ENCODE measurements at places on chromosomes 5 and 9.

DNA sequence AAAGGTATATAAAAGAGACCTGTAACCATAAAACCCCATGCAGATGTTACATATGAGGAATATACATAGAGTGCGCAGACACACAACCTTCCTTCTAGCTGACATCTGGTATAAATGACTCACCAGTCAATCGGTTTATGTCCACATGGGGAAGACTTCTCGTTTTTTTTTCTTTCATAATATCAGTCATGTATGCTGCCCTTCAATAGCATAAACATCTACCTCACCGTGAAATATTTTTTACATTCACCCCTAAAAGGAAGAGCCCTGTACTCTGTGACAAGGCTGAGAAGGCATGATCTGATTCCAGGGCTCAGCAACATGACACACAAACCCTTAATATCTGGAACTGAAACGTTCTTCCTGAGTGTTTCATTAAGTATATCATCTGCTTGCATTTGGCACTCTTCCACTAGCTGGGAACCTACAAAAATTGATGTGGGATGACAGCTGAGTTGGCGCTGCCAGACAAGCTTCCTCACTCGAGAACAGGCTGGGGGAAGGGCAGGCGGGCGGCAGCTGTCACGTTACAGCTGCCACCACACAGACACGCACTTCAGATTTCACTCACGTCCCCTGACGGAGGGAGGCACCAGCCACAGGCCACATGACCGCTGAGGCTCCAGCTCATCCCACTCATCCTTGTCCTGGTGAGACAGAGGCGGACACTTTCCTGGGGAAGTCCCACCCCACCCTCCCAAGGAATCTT is 74.2 kb downstream of the SHB start:
- no peak for DNase-seq

GRCh38 chr5:133704411-133704810 is 92.1 kb upstream of the FSTL4 start:
- DNase-seq: peak; percentile 27

- no peak for DNase-seq
These were observed 29.1 kb upstream of the DUSP1 start for GRCh38 chr5:172800088-172800551.

GRCh38 chr5:38666668-38667498 is 110.4 kb upstream of the LIFR start:
- no peak for DNase-seq

GRCh38 chr5:139670369-139671095 is 22.4 kb downstream of the CXXC5 start:
- DNase-seq: no peak

- DNase-seq: no peak
These were observed 1035.2 kb upstream of the ARRDC3 start for GRCh38 chr5:92418341-92418740.

DNA sequence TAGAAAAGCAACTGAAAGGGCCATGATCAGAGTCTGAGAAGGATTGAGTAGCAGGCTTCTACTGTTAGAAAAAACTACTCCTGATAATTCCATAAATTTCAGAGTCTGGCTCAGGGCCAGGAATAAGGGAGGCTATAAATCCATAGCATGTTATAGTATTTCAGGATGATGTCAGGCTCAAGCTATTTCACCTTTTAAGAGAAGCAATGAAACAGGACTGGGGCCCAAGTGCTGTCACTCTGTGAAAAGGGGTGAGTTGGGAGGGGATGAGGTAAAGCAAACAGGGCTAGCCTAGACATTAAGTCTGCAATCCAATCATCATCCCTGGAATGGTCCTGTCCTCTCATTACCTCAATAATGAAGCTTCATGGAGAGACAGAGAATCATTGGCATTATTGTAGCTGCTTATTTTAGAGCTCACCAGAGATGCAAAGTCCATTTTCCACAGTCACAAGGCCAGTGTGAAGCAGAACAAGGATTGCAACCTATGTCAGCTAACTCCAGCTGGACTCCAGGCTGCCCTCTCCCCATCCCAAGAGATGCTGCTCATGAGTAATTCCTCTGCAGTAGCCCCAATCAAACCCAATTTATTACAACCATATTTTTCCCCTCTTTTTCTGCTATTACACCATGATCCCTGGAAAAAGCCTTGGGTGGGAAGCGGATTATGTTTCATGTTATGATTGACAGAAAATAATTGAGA is 56.0 kb downstream of the PAPPA start:
- no peak for DNase-seq

- DNase-seq: no peak
These were observed 1046.2 kb downstream of the CDH12 start for GRCh38 chr5:21806943-21807342.

GRCh38 chr5:179228341-179229121 is 116.7 kb downstream of the ADAMTS2 start:
- peak; percentile 50 for DNase-seq

- peak; percentile 67 for DNase-seq
These were observed 21.5 kb downstream of the TPPP start for GRCh38 chr5:671459-672328.

DNA sequence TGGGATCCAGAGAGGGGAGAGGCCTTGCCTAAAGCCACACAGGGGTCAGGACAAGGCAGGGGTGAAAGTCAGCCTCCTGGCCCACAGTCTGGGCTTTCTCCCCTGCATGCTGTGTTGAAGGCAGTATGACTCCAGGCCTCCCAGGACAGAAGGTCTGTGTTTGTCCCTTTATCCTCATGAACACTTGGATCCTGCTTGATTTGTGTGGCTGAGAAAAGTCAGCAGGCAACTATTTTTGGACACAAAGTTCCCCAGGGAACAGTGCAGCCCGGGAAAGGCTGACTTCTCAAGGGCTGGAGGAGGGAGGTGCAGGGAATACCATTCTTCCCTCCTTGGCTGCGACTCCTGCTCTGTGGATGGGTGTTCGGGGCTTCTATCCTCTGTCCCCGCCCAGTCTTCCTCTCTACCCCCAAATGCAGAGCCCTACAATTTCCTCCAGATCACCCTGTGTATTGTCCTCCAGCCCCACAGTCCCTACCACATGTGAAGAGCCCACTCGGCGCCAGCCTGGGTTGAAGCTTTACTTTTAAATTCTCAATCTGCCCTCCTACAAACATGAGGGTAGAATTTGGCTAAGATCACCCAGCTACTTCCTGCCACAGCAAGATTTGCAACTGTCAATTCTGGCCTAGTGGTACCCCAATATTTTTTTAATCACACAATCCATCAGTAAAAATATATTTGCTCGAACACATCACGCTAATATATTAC is 4.1 kb downstream of the AKNA start:
- no peak for DNase-seq

- no peak for DNase-seq
These were observed 527.8 kb downstream of the AGTPBP1 start for GRCh38 chr9:85213650-85214607.

- no peak for DNase-seq
These were observed 129.9 kb downstream of the RXRA start for GRCh38 chr9:134455934-134456755.

DNA sequence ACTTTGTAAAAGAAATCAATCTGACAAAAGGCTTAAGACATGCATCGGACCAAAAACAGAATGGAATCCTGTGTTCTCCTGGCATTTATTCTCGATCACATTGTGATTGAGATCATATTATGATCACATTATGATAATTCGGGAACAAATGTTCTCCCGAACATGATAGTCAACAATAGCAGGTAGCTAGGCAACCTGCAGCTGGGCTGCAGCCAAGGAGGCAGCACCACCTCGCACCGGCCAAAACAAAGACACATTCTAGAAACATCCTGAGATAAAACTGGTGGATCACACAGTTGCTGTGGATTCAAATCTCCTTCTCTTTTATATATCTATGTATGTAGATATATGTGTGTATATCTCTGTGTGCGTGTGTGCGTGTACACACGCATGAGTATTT is 480.6 kb upstream of the CYLC2 start:
- no peak for DNase-seq

DNA sequence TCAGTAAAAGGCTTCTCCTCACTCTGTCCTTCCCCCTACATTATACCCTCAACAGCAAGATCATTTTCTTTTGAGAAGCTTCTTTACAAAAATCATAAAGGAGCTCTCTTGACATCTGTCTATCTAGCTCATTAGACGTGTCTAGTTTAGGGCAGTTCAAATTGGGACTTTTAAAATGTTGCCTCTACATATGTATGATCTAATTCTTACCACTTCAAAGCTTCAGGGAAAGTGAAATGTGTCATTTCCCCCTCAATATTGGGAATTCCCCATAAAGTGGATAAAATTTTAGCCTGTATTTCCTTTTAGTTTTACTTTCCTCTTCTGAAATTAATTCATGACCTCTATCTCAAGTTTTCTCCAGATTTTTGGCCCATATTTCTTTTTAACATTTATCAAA is 323.7 kb downstream of the ARRDC3 start:
- no peak for DNase-seq

DNA sequence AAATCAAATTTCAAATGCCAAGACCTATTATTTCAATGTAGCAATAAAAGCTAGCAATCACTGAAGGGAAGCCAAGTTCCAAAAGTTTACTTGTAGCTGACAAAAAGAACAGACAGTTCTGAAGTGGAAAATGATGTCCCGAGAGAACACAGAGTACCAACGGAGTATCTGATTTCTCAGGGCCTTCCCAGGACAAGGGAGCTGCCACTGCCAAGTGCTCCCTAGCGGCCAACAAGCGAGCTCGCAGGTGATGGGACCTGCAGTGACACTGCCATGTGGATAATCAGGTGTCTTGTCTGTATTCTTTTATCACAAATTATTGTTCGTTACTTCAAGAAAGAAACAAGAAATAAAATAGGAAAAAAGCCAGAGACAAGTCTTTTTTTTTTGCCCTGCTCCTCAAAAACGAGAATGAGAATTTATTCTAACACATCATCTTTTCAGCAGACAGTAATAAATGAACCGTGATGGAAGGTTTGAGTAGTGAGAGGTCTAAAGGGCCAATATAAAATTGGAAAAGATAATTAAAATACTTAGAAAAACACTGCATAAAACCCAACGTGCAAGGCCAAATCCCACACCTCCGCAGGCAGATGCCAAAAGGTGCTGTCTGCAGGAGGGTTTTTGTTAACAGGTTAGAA is 159.4 kb downstream of the MYO10 start:
- no peak for DNase-seq

DNA sequence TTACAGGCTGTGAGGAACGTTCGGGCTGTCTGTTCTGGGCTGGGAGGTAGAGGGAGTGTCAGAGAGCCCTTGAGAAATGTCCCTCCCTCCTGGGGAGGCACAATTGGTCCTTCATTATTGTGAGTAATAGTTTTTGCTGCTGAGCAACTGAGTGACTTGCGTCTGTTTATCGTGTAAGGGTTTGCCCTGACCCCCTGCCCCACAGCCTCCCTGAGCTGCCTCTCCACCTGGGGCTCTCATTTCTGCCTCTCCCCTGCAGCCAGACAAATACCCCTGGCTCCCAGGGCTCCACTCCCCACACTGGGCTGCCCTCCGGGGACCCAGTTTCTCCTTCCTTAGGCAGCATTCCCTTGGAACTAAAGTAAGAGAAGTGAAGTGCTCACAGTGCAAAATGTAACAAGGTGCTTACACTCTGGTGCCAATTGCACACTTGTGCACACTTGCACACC is 174.9 kb upstream of the MVB12B start:
- no peak for DNase-seq

GRCh38 chr5:14038341-14038959 is 94.0 kb upstream of the DNAH5 start:
- DNase-seq: no peak

DNA sequence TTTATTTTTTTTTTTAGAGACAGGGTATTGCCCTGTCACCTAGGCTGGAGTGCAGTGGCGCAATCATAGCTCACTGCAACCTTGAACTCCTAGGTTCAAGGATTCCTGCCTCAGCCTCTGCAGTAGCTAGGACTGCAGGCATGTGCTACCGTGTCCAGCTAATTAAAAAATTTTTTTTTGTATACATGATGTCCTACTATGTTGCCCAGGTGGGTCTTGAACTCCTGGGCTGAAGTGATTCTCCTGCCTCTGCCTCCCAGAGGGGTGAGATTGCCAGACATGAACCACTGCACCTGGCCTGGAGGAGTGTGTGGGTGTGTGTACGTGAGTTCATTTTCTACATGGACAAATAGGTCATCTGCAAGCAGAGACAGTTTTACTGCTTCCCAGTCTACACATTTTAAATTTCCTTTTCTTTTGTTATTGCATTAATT is 33.8 kb downstream of the JMY start:
- DNase-seq: no peak

DNA sequence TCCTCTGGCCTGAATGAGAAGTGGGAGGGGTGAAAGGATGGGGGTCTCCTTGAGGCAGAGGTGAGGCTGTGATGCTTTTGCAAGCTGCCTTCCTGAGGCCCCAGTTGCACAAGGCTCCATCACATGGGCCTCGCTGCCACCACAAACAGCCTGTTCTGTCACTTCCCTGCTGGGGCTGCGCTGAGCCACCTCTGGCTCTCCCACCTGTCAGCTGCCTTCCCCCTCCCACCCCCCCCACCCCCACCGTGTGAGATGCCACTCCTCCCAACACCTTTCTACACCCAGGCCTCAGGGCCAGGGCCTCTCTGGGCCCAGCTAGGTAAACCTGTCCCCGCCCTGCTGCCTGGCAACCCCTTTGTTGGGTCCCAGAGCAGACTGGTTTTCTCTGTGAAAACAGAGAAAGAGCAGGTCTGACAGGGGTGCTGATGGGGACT is 4.5 kb upstream of the PDLIM4 start:
- DNase-seq: no peak

DNA sequence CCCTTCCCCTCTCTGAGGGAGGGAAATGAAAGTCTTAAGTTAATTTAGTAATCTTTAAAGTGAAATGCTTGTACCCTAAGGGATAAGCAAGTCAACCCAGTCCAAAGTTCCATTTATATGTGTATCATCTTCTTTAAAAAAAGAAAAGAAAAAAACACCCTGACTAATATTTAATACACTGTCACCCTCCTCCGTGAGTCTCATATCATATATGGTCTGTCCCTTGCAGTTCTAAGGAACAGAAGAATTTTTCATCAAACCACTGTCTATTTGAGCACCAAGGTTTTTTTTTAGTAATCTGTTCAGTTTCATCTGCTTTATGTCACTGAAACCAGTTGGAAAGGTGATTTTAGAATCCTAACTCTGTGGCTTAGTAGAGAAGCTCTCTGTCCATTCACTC is 15.2 kb downstream of the TNIP1 start:
- no peak for DNase-seq

GRCh38 chr5:105146867-105147266 is 1584.3 kb upstream of the NUDT12 start:
- DNase-seq: no peak

- no peak for DNase-seq
These were observed 69.0 kb upstream of the MSX2 start for GRCh38 chr5:174655351-174655750.

DNA sequence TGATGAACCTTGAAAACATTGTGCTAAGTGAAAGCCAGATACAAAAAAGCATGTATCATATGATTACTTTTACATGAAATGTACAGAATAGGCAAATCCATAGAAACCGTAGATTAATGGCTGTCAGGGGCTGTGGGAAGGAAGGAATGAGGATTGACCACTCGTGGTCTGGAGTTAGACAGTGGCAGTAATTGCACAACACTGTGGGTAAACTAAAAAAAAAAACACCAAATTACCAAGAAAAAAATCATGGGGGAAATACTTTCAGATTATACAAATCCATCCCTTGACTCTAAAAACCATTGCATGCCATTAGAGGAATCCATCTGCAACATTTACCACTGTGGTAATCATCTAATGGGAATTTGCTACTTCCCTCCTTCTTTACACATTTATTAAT is 140.0 kb downstream of the SIL1 start:
- DNase-seq: no peak
